Right ventricle myocardium superior (tissue), 1 donor: ENCODE measurements at places on chromosomes 5 and 9.

DNA sequence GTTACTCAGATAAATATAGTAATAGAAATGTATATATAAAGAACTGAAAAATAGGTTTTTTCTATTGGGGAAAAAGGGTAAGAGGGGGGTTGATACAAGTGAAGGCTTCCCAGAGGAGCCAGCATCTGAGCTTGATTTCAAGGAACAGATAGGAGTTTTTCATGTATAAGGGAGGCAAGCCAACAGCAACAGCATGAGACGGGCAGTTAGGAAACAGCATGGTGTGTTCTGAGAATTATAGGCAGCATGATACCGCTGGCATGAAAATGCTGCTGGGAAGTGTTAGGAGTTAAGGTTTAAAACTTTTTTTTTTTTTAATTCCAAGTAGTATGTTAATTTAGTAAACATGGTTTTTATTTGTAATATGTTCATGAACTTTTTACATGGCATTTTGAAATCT lies 9.7 kb downstream of the CDC37L1 start:
- no peak for DNase-seq

- DNase-seq, result no peak
Measured at GRCh38 chr5:96503501-96504236, 70.6 kb upstream of the PCSK1 start.

DNA sequence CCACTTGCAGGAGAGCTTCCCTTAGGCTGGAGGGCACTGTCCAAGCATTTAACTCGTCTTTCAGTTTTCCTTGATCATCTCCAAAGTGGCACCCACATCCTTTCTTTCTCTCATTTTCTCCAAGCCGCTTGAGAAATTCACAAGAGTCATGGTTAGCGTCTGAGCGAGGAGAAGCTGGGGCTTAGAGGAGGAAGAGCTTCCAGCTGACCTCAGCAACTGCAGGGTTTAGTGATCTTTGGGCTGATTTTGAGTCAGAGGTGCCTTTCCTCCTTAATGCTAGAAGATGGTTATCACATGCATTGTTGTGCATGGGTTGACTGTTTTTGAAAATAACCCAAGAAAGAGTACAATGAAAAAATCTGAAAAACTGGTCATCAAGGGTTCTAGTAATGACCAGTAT lies 134.7 kb downstream of the GADD45G start:
- DNase-seq, result no peak

GRCh38 chr9:126131066-126132010 lies 195.3 kb upstream of the MVB12B start:
- DNase-seq, result no peak

DNA sequence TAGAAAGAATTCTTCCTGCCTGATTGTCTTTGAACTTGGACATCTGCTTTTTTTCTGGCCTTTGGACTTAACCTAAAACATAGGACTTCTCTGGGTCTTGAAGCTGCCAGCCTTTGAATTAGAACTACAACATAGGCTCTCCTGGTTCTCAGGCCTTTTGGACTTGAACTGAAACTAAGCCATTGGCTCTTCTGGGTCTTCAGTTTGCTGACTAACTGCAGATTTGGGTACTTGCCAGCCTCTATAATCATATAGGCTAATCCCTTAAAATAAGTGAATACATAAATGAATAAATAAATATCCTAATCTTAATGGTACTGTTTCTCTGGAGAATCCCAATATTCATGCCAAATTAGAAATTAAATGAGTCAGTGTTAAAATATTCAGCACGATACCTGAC lies 473.4 kb upstream of the PAPPA start:
- no peak for DNase-seq

- DNase-seq, result no peak
Measured at GRCh38 chr9:71795097-71795813, 26.9 kb upstream of the CEMIP2 start.

GRCh38 chr9:134888603-134889190 lies 8.1 kb downstream of the FCN2 start:
- no peak for DNase-seq

DNA sequence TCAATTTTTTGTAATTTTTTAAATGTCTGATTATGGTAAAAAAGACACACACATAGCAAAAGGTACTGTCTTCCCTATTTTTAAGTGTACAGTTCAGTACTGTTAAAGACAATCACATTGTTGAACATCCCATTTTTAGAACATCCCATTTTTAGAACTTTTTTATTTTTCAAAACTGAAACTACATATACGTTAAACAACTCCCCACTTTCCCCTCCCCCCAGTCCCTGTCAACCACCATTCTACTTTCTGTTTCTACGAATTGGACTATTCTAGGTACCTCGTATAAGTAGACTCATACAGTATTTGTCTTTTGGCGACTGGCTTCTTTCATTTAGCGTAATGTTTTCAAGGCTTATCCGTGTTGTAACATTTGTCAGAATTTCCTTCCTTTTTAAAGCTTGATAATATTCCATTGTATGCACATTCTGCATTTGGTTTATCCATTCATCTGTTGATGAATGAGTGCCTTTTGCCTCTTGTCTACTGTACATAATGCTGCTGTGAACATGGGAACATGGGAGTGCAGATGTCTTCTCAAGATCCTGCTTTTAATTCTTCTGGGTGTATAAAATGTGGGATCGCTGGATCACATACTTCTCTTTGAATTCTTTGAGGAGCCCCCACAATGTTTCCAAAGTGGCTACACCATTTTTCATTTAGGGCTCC lies 154.0 kb downstream of the PIK3R1 start:
- no peak for DNase-seq

GRCh38 chr5:1564182-1564748 lies 40.5 kb upstream of the LPCAT1 start:
- peak; percentile 59 for DNase-seq

DNA sequence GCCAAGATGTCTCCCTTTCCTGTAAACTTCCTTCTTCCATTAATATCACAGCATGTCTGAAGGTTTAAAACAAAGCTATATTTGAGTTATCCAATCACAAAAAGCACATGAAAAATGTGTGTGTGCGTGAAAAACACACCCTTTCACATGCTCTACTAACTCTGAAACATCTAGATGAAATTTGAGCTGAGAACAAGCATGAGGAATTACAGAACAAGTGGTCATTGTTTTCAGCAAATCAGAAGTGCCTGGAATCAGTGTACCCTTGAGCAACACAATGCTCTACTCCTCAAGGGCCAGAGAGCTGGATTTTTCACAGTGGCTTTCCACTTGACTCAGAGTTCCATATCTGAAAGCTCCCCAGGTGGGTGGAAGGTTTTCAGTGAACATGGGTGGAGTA lies 255.9 kb downstream of the PSAT1 start:
- no peak for DNase-seq

DNA sequence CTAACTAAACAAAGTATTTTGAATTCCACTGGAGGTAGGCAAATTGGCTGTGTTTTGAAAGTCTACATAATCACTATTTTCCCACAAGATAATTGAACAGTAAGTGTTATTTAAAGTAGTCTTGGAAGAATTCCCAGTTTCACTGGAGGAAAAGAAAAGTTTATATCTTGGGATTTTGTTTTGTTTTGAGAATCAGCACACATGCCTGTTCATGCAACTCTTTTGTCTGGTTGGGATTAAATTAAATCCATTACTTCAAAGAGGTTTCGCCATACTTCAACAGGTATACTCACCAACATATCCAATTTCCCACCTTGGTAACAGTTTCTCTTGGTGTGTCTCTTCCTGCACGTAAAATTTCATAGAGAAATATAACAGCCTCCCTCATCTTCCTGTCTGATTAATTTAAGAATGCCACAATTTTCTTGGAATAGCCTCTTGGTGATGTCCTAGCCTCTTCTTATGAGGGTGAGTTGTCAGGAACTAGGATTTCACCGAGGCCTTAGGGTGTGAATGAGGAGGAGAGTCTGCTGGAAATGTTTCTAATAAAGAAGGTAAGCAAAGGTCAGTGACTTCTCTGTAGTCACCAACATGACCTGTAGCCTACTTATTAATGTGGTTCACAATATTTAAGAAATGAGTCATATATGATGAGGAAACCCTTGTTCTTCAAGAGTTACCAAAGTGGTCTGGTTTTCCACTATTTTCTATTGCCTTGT lies 48.1 kb downstream of the ITGA2 start:
- DNase-seq, result no peak

DNA sequence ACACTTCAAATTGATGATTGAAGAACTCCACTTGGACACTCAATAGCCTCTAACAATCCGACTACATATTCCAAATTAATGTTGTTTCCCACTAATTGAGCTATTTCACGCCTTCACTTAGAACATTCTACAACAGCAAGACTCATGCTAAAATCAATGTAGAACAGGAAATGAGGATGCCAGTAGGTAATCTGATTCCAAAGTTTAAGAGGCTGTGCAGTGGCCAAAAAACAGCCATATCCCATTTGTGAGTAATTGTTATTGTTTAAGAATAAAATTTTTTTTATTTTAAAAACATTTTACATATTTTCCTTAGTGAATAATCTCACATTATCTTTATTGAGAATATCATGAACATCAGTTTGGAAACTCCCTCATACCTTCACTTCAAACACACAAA lies 35.7 kb upstream of the GHR start:
- no peak for DNase-seq

DNA sequence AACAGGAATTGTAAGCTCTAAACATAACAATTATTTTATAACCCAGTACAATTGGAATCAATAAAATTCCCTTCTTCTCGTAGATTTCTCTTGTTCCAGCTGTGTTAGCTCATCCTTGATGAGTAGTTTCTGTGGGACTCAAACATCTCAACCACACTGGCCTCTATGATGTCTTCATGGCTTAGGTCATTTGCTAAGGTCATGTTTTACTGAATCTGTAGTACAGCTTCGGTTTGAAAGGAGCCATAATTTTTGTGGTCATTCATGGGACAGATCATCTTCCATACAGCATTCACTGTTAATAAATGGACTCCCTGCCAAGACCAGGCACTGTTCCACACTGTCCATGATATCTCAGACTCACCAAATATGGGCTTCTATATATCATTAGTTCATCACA lies 369.0 kb upstream of the RFX3 start:
- DNase-seq, result no peak

GRCh38 chr5:170306381-170306831 lies 8.8 kb upstream of the LCP2 start:
- DNase-seq, result peak; percentile 72

- DNase-seq, result no peak
Measured at GRCh38 chr5:146213210-146213826, 9.9 kb downstream of the RBM27 start.

- DNase-seq, result peak; percentile 11
Measured at GRCh38 chr5:29899583-29899982, 1293.9 kb upstream of the CDH6 start.

- DNase-seq, result no peak
Measured at GRCh38 chr5:80608731-80609130, 38.7 kb upstream of the ANKRD34B start.

- no peak for DNase-seq
Measured at GRCh38 chr5:100683881-100684280, 148.7 kb downstream of the FAM174A start.

DNA sequence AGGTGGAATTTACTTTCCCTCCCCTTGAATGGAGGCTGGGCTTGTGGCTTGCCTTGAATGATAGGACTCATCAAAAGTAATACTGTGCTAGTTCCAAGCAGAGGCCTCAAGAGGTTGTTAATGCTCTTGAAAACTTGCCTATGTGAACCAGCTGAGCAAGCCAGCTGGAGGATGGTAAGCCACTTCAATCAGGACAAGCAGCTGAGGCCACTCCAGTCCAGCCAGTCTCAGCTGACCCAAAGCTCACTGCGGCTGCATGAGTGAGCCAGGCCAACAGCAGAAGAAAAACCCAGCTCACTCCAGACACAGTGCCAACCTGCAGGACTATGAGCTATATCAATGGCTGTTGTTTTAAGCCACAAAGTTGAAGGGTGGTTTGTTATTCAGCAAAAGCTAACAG lies 182.8 kb downstream of the MCTP1 start:
- DNase-seq, result no peak

DNA sequence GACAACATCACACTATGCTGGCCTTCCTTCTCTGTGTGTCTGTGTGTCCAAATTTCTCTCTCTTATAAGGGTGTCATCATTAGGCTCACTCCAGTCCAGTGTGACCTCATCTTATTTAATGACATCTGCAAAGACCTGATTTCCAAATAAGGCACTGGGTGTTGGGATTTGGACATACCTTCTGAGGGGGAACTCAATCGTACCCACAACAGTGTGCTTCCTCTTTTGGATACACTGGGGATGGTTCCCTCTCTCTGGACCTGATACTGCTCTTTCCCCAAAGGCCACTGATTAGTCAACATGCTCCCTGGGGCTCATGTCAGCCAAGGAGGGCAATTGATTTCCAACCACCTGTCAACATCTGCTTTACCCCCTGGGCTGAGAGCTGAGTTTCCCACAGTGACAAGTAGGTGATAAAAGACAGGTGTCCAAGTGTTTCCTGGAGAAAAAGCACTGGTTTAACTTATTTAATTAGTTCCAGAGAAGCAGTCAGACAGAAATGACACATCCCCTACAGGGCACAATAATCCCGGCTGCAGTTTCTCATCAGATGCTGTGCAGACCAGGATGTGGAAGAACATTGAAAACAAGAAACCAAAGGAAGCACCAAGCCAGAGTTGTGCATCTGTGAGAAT lies 17.8 kb upstream of the CEP72 start:
- no peak for DNase-seq
